ENCODE measurements at places on chromosomes 16 and 17.

DNA sequence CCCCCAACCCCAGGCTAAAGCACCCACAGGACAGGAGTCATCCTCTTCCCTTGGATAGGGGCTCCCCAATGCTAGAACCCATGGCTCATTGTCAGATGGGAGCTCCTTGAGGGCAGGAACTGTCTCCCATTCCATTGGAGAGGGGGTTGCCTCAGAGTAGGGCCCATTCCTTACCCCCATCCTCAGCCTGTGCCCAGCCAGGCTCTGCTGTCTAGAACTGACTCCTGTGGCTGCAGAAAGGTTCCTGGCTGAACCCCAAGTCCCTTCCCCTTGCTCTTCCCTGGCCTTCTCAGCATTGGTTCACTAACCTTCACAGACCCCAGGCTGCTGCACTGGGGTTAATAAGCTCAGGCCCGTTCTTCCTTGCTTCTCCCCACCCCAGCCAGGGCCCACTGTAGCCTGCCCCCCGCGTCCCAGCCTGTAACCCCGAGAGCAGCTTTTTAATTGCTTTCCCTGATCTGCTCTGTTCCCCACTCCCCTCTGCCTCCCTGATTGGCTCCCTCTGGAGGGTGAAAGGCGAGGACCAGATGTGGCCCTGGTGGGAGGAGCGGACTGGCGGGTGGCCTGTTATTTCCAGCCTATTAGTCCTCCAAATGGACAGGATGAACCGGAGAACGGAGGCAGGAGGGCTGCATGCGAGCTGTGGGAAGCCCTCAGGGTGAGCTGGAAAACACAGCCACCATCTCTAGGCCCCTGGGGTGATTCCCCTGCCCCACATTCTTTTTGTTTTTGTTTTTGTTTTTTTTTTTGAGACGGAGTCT is 6.0 kb upstream of the GFAP start:
- no peak for DNase-seq

GRCh38 chr17:63587770-63588169 is 12.9 kb upstream of the TACO1 start:
- no peak for DNase-seq

DNA sequence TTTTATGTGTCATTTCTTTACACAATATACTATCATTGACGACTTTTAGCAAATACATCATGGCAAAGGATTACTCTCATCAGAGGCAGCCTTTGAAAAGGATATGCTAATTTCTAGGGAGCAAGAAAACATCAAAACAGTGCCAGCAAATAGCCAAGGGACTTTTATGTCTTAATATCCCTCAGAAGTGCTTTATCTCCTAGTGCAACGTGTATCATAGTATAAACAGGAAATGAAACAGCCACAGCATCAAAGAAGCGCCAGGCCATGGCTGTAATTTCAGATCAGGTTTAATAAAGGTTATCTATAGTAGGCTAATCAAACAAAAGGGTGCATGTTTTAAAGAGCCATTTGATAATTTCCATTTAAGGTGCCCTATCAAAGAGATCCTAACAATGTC is 159.9 kb downstream of the AXIN2 start:
- no peak for DNase-seq

DNA sequence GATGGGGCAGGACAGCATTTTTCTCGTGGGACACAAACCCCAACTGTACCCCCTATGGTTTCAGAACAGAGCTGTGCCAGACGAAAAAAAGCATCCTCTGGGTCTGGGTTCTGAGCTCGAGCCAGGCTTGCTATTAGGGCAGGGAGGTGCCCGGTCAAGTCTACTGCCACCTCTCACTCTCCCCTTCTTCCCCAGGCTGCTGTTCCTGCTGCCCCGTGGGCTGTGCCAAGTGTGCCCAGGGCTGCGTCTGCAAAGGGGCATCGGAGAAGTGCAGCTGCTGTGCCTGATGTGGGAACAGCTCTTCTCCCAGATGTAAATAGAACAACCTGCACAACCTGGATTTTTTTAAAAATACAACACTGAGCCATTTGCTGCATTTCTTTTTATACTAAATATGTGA is 1.1 kb downstream of the MT1E start:
- DNase-seq = no peak

DNA sequence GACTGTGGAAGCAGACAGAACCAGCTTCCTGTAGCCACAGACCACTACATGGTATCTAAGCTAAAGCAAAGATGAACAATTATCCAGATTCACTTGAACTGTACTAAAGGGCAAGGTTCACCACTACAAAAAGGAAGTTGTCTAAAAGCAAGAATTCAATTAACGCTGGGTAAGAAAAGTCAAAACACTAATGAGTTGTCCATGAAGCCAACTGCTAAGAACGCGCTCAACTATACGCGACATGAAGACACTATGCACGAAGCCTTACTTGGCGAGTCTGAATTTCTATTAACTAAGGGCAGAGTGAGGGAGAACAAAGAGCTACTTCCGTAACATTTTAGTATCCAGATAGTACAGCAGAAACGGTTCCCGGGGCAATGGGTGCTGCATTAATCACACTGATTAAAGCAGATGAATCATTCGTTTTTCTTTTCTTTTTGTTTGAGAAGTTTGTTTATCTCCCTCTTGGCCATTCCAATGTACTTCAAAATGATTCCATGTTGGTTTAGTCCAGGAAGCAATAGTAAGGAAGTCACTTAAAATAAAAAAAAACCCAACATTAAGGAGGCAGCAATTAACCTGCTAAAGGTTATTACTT is 2.8 kb upstream of the RPS15A start:
- no peak for DNase-seq

DNA sequence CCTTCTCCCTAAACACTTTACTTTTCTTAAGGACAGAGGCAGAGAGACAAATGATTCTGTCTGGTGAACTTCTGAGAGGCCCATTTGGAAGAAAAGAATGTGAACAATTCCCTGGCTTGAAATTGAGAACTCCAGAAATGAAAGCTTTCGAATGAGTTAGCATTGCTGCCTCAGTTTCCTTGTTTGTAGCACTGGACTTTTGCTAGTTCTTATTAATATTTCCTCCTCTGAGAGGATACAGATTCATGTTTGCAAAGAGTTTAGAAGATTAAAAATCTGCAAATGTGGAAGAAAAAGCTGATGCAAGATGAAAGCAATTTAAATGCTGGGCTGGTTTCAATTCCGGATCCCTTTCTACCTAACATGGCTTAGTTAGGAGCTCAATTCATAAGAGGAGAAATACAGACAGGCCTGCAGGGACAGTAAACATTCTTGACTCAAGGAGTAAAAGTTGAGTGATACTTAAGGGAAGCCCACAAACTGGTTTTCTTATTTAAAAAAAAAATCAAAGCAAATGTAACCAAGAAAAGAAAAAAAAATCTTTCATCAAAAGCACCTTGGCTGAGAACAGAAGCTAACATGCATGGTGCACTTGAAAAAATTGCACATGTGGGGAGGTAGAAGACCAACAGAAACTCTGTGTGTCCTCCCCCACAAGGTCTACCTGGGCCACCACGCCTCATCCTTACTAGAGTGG is 27.1 kb downstream of the HNF1B start:
- DNase-seq = no peak

DNA sequence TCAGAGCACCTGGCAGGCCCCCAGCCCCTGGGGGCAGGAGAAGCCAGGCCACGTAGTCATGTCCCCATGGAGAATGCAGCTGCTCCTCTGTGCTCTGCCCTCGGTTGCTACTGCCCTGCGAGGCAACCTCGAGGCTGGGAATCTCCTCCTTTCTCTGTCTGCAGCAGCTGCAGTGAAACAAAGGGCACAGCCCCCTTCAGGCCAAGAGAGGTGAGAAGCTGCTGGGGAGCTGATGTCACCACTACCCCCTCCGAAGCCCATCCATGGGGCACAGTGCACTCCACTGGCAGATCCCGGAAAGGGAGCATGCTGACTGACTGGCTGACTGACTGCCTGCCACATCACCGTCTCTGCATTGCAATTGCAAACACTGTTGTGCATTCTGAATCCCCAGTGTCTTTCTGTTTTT is 103.7 kb downstream of the GRIN2A start:
- no peak for DNase-seq

DNA sequence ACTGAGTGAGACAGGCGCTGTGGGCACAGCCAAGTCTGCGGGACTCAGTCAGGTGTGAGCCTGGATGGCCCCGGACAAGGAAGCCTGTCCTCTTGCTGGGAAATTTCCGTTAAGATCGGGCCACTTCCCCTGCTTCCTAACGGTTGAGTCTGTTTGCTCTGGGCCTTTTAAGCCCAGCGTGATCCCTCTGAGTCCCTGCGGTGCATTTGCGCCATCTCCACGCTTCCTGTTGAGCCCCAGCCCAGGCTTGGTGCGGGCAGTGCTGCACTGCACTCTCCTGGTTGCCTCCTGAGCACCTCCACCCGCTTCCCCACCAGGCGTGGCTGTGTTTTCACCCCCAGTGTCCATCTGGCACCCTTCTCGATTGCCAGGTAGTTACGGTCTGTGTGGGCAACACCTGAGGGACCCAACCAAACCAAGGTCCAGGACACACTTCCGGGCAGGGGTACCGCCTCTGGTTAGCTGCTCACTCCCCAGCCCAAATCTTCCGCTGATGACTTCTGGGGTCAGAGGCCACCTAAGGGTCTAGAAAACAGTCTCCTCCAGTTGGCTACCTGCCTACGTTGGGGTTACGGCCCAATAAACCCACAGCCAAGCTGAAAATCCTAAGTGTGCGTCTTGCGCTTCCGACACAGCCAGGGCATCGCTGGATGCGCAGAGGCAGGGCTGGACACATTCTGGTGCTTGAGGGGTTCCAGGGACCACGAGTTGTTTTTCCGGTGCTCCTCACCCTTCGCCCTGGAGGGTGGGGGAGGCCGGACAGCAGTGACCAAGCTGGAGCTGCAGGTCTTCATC is 1.4 kb upstream of the SLC25A10 start:
- DNase-seq = no peak

- DNase-seq = no peak
These were observed at the start of gene FOXN1 for GRCh38 chr17:28505986-28506665. FOXN1 (plus strand) TSS chr17:28506348; CDS start chr17:28523970, 17,622 bp downstream.

GRCh38 chr17:14452856-14453255 is 152.0 kb downstream of the HS3ST3B1 start:
- no peak for DNase-seq

DNA sequence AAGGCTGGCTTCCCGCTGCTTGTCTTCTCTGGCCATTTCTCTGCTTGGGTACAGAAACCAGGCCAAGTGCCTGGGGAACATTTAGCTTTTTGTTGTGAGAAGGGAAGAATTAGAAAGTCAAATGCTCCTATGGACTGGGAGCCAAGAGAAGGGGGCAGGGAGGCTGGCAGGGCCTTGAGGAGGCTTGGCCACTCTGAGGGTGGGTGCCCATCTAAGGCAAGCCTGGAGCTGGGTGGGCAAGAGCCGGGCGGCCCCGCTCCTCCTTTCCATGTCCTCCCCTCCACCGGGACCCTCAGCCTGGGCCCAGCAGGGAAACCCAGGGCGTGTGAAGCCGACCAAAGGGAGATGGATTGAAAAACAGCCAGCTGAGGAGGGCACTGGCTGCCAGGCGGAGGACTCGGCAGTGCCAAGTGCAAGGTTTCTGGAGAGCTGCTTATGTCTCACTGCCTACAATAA is 69.4 kb downstream of the NTN1 start:
- DNase-seq = no peak

DNA sequence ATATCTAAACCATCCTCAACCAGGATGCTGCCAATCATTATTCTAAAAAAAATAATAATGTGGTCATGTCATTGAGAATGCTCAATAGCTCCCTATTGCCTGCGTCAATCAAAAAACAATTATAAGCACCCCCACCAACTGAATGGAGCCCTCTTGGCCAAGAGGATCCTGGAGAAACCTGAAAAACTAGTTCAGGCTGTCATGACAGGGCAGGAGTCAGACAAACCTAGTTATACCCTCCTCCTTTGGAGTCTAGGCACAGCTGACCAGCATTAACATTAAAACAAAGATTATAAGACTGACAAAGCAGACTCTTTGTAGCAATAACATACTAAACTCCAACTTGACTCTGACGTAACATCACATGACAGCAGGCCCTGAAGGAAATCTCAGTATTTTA is 119.2 kb upstream of the CCL2 start:
- DNase-seq = no peak

- no peak for DNase-seq
These were observed 13.0 kb upstream of the DHRS7B start for GRCh38 chr17:21113716-21114115.

- DNase-seq = no peak
These were observed 1.7 kb downstream of the CDH5 start for GRCh38 chr16:66367968-66368891.

GRCh38 chr17:7825206-7825990 is 8.6 kb upstream of the KDM6B start:
- no peak for DNase-seq

- DNase-seq = no peak
These were observed 1.6 kb downstream of the TMC8 start for GRCh38 chr17:78132084-78132676.

DNA sequence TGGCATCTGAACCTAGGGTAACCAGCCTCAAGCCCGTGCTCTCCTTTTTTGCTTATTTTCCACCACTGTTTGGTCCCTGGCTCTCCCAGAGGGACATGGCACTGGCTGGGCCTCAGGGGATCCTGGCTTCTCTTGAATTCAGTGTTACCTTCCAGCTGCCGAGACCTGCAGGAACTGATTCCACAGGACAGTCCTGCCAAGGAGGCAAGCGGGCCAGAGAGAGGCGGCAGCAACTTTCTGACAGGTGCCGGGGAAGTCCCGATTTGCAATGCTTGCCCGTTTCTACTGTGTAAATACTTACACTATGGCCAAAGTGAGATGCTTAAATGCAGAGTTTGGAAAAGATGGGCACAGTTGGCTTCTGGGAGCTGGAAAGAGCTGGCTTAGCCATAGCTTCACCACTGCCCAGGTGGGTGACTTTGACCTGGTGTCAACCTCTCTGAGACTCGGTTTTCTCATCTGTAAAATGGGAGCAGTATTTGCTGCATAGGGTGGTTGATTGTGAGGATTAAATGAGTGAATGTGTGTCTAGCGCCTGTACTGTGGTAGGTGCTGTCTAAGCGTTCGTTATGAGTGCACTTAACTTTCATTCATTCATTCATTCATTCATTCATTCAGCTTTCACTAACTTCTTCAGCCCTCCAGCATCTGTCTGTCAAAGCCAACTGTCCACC is 124.9 kb downstream of the CMIP start:
- no peak for DNase-seq

GRCh38 chr16:50059111-50059510 is 6.7 kb upstream of the HEATR3 start:
- DNase-seq = no peak

- no peak for DNase-seq
These were observed 4.6 kb upstream of the OTOA start for GRCh38 chr16:21659124-21659523.

- DNase-seq = no peak
These were observed 28.5 kb downstream of the DBNDD1 start for GRCh38 chr16:89990799-89991198.

DNA sequence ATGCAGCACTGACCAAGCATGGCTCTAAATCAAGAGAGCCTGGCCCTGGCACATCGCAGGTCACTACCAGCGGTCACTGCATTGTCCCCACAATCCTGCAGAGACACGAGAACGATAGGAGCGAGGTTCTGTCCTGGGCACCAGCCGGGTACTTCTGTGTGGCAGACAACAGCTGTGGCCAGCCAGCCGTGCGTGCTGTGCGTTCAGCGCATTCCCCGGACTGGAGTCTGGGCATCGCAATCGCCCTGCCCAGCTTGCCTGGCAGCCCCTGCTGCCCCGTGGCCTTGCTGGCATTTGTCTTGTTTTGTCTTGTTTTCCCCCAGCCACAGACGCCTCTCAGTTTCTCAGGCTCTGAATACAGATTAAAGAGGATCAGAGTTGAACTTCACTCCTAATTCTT is 33.9 kb downstream of the COTL1 start:
- no peak for DNase-seq

- DNase-seq = no peak
These were observed 9.4 kb downstream of the RPAIN start for GRCh38 chr17:5429191-5429887.

- DNase-seq = no peak
These were observed 34.9 kb upstream of the ZC3H18 start for GRCh38 chr16:88535191-88535856.
